ENCODE measurements at places on chromosomes 12 and 14.
A peak's percentile ranks its signal among the peaks of the same experiment; 100 is the strongest.

DNA sequence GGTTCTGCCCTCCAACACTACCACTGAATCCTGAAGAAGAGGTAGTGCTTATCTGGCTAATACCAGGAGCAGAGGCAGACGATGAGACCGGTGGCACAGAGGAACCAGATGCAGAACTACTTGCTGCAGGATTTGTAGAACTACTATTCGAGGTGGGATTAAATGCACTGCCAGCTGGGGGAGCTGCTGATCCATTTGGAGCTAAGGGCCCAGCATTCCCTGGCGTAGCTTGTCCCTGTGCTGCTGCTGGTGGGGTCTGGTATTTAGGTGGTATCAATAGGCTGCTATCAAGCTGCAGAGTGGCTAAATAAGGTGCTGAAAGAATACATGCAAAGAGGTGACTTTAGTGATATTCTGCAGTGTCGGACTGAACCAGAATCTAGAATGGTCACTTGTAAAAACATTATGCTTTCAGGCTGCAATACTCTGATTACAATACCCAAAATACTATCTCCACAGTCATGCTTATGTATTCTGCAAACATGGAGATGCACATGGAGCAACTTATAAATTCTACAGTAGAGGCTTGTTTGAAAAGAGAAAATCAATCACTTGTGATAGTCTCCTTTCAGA lies 294.2 kb downstream of the MED13L start:
- DNase-seq: no peak

GRCh38 chr12:130775953-130776856 lies 60.1 kb upstream of the RIMBP2 start:
- DNase-seq: peak; percentile 35

DNA sequence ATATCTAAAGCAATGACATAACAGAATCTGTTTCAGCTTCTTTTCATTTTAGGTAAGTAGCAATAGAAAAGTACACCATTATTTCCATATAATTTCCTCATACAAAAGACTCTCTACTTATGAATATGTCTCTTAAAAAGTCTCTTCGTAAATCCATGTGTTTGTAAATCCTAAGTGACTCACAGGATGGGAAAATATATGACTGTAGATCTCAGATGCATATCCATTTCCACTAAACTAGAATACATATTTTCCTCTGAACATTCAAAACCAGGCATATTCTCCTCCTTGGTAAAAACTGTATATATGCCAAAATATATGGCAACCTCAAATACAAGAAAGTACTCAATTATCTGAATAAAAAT lies 93.6 kb downstream of the TXNDC16 start:
- DNase-seq: no peak

GRCh38 chr14:91140672-91141071 lies 26.8 kb downstream of the DGLUCY start:
- peak; percentile 77 for DNase-seq

- no peak for DNase-seq
Observed at GRCh38 chr12:114189266-114189665, 216.7 kb downstream of the TBX5 start.

Measured in pons (tissue), 1 donor.